ENCODE measurements at places on chromosomes 16 and 17.

DNA sequence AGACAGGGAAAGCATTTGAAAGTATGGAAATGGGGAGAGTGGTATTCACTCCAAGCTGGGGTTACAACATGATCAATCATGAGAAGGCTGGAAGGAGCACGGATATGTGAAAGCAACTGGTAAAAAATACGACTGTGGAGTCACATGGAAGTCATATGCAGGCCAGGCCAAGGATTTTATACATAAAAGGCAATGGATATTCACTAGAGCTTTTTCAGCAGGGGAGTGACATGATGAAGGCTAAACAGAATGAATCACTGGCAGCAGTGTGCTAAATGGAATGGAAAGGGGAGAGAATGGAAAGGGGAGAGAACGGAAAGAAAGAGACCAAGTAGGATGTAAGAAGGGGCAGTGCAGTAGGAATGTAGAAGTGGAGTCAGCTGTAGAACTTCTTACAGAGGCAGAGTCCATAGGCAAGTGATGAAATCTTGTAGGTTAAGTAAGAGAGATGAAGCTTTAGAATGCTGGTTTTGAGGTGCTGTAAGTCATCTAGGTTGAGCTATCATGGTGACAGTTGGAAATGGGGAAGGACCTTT, 13.0 kb upstream of the NETO2 start:
- DNase-seq: no peak

DNA sequence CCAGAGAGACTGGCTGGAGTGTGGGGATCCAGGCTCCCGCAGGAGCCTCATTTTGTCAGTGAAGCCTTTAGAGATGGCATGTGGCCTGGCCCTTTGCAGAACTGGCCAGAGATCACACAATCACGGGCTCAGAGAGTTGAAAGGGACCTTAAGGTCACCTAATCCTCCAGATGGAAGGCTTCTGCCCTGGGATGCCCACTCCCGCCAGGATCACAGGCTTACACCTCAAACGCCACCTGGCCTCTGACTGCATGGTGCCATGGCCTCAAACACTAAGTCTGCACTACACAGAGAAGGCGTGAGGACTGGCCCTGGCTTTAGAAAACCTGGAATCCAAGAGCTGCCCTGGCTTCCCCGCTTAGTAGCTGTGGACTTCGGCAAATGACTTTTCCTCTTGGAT, 306.8 kb upstream of the CCL2 start:
- no peak for DNase-seq

DNA sequence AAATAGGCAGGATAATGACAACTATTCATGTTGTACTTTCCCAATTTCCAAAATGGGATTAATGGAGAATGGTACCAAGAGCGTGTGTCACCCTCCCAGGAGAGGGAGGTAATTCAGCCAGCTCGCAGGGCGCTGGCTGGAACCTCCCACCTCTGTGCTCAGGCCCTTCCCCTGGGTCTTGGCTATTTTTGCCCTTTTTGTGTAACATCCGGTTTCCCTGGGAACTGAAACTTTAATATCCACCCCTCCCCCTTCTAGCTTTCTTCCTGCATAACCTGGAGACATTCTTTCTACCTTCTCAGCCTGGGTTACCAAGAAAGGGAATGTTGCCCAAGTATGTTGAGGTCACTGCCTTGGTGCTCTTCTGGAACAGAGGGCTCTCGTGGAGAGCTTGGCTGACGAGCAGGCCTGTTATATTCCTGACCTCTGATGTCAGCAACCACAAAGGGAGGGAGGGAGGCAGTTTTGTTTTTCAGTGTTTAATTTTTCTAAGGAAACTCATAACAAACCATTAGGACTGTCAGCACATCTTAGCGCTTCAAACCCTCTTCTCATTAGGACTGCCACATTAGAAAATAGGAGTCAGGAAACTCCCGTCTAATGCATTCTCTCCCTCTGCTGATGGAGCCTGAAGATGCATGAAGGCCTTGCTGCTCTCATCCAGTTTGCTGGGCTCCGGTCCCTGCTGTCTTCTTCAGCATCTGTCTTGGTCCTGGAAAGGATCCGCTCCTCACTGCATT, 25.6 kb downstream of the ITGB3 start:
- DNase-seq: no peak

- DNase-seq: no peak
These were observed 10.8 kb upstream of the MTMR4 start for GRCh38 chr17:58525239-58525638.

GRCh38 chr16:69538808-69539207, 27.0 kb upstream of the NFAT5 start:
- no peak for DNase-seq

- no peak for DNase-seq
These were observed 6.5 kb upstream of the NGFR start for GRCh38 chr17:49488612-49489011.

GRCh38 chr17:19384723-19385391, 2.1 kb downstream of the MFAP4 start:
- no peak for DNase-seq

DNA sequence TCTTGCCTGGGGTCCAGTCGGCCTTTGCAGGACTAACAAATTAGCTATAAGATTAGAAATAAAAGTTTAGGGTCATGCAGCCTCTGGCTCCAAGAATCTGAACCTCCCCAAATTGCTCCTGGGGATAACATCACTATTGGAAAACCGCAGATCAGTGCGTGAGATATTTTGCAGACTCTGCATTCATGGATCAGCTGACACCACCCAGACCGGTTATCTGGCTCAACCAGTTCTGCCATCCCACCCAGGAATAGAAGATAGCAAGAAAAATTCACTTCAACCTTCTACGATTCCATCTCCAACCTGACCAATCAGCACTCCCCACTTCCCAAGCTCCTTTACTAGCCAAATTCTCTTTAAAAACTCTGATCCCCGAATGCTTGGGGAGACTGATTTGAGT, 4.3 kb upstream of the PGS1 start:
- no peak for DNase-seq

GRCh38 chr16:51657848-51658247, 506.8 kb upstream of the SALL1 start:
- no peak for DNase-seq

DNA sequence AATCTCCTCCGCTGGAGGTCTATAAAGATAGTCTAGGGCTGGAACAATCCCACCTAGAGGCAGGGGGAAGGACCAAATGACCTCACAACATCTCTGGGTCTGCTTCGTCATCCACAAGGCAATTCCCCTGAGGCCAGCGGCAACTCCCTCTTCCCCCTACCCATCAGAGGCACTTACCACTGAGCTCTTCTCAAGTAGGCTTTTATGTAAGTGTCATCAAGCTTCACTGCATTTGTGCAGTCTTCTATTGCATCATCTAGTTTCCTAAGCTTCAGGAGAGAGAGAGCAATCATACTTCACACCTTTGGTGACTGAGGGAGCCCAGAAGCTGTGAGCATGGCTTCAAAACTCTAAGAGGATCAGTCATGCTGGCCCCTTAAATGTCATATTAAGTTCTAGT, 21.0 kb downstream of the CNP start:
- no peak for DNase-seq

DNA sequence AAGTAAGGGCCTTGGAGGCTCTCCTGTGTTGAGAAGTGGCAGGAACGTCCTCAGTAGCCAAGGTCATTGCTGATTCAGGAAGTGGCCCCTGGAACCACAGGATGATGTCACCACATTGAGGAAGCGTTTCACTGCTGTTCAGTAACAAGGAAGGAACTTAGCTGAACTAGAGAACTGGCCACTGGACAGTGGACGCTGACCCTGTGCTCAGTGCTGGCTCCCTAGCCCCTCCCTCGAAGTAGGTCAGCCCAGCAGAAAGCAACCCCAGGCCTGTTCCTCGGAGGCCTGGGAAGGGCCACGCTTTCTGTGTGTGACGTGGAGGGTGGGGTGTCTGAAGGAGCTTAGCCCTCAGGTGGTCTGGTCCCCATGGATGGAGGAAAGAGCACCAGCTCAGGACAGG, 58.3 kb downstream of the B9D1 start:
- no peak for DNase-seq

DNA sequence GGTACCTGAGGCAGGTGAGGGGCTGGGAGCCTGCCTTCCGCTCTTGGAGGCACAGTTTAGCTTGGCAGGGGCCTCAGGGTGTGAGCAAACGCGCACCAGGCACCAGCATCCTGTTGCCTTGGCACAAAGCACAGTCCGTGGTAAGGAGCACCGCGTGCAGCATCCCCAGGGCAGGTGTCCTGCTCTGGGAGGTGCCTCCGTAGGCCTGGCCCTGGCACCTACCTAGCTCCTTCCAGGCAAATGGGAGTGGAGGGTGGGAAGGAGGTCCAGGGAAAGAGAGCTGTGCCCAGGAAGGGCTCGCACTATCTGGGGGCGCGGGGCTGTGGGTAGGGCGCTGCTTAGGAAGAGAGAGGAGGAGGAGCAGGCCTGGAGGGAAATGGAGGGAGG, 3.1 kb upstream of the GSE1 start:
- DNase-seq: no peak

DNA sequence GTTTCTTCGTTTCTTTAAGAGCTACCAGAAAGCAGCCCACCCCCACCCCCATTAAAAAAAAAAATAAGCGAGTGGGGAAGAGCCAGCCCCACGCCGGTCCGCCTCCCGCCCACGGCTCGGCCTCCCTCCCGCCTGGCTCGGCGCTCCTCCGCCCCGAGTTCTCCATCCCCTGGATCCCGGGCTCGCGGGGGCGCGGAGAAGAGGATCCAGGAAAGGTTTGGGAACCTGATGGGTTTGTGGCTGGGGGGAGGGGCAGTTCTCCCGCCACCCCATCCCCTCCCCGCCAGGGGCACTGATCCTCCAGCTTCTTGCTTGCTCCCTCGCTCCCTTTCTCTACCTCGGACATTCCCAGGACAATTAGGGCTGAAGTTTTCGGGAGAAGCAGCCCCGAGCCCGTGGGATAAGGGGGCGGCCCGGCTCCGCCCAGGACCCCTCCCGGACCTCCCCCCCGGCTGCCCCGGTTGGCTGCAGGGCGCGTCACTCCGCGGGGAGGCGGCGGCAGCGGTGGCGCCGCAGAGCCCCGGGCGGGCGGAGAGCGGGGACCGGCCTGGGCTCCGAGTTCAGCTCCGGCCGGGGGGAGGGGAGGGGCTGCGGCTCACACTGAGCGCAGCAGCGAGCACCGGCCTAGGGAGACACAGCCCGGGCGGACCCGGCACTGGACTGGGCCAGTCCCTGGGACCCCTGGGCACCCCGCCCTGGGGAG, 1.0 kb upstream of the SALL1 start:
- no peak for DNase-seq

DNA sequence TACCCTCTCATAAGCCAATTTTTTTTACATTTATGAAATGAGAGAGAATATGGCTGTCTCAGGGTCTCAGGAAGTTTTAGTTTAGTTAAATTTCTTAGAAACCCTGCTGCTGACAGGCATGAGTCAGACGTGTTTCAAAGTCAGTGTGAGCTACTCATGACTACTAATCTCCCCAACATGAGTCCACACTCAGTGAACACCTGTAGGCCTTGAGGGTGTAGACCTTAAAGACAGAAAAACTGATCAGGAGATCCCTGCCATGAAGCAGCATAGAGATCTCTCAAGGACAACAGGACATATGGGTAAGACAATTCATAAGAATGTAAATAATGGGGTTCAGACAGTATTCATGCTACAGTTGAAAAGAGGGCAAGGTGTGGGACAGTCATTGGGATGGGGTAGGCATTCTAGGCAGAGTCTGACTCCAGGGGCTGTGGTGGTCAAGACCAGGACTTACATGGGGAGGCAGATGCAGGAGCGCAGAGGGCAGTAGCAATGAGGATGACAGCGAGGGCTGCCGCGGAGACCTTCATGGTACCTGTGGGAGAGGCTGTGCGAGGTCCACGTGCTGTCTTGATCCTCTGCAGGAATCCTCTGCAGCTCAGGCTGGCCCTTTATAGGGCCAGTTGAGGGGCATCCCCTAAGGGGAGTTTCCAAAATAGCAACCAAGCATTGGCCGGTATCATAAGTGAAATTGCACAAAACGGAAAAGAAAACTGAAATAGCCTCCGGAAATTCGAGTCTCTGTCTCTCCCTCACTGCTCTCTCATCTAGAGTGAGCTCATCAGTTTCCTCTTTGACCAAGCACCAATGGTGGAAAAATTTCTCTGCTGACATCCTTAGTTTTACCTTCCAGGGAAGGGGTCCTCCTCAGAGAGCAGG, at the start of gene CCL5:
Gene CCL5, minus strand, starts transcription at position 588 of the 882 bp plus-strand sequence.
- DNase-seq: no peak

DNA sequence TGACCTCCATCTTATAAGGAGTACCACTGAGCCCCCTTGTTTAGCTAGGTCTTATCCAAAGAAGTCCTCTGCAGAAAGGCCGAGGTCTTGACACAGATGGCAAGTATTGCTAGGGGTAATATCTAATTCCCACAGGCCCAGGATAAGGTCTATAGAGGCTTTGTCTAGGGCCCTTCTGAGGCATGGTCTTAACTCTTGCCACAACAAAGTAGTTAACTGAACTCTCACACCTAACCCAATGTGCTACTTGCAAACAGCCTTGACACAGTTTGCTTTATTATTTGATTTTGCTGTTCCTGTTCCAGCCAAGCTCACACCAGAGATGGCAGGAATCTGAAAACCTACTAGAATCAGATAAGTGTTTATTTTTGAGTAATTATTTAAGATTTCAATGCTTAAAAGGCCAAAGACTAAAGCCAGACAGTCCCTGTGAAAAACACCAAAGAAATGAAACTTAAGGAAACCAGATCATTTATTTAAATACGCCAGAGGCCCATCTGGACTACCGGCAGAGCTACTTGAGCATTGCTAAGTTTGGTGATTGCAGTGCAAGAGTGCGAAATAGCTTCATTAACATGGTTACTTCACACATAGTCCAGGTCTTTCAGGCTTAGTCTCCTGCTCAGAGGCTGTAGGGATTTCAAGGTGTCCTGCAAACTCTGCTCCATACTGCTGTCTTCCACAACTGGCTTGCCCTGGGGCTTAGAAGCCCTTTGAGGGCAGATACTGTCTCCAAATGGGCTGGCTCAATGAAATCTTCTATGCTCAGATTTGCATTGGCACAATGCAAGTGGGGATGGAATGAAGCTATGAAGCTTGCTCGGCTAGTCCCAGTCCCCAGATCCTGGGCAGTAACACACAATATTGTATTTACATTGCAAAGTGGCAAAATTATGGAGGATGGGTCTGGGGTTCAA, 28.5 kb upstream of the SUPT4H1 start:
- no peak for DNase-seq

GRCh38 chr16:84423416-84423837, 55.1 kb downstream of the ATP2C2 start:
- DNase-seq: no peak

DNA sequence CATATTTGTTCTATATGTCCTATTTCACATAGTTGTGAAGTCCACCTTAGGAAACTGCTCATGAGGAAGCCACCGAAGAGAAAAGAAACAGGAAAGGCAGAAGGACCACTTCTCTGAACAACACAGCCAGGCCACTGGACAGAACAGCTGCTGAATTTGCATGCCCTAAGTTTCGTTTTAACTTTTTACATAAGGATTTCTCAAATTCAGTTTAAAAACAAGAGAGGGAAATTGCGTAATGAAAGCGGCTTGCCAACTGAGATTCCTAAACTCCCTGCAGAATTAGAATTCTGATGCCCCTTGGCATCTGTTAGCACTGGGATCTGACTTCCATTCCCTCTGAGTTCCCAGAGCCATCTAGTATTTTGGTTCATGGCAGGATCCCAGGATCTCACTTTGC, 5.0 kb upstream of the CCL8 start:
- DNase-seq: no peak

Data from stimulated activated CD4-positive, alpha-beta T cell treated with anti-CD3 and anti-CD28 coated beads, Interleukin-12 subunit alpha, Interleukin-12 subunit beta, amount 100 ng/mL, for 4 hours (primary cell).